ENCODE measurements at places on chromosomes 7 and 10.

DNA sequence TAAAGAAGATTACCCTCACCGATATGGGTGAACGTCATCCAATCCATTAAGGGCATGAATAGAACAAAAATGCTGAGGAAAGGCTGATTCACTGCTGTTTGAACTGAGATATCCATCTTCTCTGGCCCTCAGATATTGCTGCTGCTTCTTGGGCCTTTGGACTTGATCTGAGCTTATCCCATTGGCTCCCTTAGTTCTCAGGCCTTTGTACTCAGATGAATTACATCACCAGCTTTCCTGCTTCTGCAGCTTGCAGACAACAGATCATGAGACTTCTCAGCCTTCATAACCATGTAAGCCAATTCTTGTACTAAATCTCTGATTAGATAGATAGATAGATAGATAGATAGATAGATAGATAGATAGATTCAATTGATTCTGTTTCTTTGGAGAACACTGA is 40.2 kb downstream of the CYCS start:
- DNase-seq: no peak

DNA sequence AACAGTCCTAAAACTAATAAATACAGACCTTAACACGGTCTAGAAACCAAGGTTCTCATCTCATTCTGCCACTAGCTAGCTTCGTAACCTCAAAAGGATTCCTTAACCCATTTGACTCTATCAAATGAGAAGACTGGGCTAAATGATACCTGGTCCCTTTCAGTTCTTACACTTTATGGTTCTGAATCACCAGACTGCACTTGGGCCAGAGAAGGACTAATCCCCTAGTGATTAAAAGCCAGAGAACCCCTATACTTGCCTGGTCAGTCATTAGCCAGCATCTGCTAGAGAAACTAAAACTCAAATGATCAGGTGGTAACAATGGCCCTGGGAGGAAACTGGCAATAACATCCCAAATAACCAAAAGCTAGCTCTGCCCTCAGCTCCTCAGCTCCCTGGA is 16.8 kb downstream of the TMEM243 start:
- DNase-seq: no peak

GRCh38 chr10:103104721-103105120 is 88.4 kb downstream of the NT5C2 start:
- no peak for DNase-seq

GRCh38 chr7:149774237-149775175 is 1.1 kb upstream of the ZNF467 start:
- no peak for DNase-seq

DNA sequence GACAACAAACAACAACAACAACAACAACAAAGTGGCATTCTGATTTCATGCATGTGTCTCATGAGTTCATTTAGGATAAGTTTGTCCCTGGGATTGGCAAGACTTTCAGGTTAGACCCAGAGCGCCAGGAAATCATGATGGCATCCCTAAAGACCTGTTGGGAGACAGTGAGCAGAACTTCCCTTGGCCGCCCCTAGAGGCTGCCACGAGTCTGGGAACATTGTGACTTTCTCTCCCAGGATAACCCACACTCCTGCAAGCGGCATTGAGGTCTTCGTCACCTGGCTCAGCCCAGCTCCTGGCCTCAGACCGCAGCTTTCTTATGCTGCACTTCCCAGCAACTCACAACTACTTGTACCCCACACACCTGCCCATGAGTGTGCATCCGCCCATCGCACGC is 80.5 kb upstream of the RNF32 start:
- DNase-seq: no peak

DNA sequence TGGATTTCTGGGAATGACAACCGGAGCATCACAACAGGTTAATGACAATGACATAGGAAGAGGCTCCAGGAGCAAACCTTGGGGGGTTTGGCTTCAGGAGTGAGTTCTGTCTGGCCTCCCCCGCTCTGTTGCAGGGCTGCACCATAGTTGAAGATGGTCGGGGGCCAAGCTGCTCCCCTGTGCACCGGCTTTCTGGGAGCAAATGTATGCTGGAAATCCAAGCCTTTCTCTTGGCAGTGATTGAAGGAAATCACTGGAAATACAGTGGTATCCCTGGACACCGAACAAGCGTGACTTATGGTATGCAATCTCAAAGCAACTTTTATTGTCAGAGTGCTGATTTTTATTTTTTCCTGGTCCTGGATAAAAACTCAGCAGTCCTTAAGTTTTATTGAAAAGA is 251.9 kb upstream of the ZNF32 start:
- DNase-seq: no peak

- DNase-seq: no peak
Measured at GRCh38 chr10:62380016-62380415, 5.8 kb downstream of the ZNF365 start.

DNA sequence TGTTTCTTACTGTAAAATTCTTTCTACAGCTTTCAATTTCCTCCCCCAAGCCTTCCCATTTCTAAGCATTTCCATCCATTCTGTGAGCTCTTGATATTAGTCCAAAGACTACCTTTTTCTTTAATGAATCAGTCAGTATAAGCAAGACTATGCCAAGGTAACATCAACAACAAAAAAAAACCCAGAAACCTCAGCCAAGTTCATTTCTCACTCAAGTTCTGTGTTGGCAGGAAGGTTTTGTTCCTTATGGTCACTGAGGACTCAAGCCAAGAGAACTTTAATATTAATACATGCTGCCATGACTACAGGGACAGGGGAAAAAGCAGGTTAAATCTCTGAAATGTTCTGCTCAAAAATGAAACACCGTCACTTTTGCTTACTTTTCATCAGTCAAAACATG is 621.2 kb upstream of the NRP1 start:
- no peak for DNase-seq

- DNase-seq: no peak
Measured at GRCh38 chr10:110609605-110610004, 34.5 kb upstream of the RBM20 start.

DNA sequence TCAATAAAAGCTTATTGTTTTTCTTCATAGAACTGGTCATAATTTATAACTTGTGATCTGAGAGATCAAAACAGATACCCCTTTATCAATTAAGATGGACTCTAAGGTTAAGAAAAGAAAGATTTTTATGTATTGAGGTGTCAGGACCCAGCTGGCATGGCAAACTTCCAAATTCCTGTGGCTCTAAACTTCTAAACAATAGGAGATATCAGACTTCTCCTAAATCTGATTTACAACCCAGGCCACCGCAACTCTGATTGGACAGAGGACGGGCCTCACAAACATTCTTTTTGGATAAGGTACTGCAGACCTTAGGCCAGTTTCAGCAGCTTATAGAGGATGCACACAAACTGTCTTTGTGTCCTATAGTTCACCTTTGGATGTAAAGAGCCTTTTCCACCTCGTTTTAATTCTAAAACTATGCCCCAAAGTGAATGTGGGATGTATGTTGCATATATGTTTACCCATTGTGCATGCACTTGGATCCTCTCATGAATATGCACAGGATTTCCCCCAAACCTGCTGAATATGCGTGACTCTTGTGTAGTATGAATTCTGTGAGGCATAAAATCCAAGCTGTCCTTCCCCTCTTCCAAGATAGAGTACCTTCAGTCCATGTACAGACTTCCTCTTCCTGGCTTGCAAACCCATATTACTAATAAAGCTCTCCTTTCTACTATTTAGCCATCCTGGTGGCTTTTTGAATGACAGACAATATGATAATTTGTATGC is 69.0 kb downstream of the ELMO1 start:
- no peak for DNase-seq

- no peak for DNase-seq
Measured at GRCh38 chr7:82018226-82018625, 248.4 kb upstream of the HGF start.

DNA sequence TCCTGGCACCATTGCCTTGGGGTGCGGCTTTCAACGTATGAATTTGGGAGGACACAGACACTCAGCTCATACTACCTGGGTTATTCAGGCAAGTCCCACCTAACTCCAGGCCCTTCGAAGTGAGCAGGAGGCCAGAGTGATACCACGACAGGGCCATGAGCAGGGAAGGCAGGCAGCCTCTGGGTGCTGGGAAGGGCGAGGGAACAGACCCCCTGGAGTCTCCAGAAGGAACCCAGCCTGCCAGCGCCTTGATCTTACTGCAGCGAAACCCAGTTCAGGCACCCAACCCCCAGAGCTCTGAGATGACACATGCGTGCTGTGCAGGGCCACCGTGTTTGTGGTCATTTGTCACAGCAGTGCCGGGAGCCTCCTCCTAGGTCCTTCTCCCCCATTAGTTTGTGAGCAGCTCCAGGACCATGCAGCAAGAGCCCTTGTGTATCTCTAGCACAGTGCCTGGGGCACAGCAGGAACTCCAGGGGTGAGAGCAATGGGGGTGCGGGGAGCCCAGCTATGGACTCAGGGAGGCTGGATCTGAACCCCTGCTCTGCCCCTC is 7.7 kb upstream of the INSIG1 start:
- DNase-seq: no peak

GRCh38 chr10:63068246-63068645 is 64.9 kb upstream of the NRBF2 start:
- DNase-seq: no peak

DNA sequence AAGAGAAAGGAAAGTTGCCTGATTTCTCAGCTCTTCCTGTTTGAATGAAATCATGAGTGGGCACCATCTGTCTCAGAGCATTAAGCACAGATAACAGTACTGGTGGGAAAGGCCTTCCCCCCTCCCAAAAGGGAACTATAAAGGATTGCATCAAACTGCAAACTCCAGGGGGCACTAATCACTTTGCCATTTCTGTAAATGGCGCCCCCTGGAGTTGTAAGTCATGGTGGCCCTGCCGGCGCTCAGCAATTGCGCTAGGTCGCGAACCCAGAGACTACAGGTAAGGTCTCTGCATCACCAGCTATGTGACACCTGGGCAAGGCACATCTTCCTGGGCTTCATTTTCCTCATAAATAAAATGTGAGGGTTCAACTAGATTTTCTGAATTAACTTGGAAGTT is 11.1 kb downstream of the LRRC4 start:
- peak; percentile 8 for DNase-seq

GRCh38 chr7:26101361-26102151 is 50.4 kb upstream of the NFE2L3 start:
- DNase-seq: no peak

DNA sequence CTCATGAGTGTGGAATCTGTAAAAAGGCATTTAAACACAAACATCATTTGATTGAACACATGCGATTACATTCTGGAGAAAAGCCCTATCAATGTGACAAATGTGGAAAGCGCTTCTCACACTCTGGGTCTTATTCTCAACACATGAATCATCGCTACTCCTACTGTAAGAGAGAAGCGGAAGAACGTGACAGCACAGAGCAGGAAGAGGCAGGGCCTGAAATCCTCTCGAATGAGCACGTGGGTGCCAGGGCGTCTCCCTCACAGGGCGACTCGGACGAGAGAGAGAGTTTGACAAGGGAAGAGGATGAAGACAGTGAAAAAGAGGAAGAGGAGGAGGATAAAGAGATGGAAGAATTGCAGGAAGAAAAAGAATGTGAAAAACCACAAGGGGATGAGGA is 207.7 kb downstream of the ZEB1 start:
- no peak for DNase-seq

DNA sequence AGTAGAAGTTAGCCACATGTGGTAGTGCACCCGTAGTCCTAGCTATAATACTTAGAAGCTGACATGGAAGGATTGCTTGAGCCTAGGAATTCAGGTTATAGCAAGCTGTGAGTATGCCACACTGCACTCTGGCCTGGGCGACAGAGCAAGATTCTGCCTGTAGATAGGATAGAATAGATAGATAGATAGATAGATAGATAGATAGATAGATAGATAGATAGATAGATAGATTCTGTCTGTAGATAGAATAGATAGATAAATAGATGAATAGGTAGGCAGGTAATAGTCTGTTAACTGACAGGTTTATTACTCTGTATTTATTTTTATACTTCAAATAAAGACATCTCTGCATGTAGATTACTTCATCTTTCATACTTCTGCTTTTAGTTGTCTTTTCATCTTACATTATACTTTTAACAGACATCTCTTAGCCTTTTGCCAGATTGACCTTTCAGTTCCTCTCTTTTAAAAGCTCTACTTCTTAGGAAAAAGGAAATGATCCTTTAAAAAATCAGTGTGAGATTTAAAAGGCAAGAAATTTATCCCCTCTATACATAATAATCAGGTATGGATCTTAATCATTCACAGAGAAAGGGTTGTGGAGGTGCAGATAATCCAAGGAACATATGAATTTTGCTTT is 31.8 kb downstream of the CCAR1 start:
- DNase-seq: no peak

DNA sequence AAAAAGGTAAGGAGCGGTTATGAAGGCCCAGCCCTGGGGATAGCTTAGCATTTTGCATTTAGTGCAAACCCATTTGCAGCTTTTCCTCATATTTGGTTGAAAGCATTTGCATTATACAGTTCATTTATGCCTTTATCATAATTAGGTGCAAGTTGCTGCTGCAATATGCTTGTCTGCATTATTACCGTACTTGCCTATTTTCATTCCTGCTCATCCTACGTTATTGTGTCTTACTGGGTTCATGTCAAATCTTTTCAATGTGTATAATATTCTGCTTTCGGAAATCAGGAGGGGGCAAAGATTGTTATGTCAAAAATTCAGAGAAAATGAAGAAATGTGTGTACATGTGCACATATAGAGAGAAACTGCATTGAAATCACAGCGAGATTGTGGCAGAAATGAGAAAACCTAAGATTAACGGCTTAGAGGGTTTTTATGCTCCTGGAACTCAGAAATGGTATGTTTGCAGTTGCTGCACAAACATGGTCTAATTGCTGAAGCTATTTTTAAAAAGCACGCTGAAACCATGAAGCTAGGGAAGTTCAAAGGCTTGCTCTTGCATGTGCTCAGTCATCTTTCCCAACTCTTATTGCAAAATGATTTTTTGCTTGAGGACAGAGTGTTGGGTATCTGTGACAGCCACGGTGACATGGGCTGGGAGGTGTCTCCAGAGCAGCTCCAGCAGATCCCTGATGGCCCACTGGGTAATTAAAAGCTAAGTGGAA is 613.2 kb downstream of the SDK1 start:
- DNase-seq: no peak

- no peak for DNase-seq
Measured at GRCh38 chr7:144738708-144739314, 97.0 kb downstream of the TPK1 start.

- DNase-seq: no peak
Measured at GRCh38 chr10:29317027-29317420, 28.2 kb downstream of the LYZL1 start.

DNA sequence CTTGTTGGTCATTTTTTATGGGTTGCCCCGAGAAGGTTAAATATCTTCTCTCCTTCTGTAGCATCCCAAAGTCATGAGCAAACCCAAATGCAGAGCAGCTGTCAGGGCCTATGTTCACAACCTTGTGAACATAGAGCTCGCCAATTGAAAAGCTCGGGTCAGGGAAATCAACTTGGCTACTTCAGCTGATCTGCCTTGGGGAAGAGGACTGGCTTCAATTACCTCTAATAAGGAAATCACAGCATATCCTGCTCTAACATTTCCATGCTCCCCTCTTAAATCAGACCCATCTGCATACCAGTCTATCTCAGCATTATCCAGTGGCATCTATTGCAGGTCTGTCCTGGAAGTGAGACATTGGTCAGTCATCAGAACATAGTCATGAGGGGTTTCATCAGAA is 105.6 kb downstream of the ANKRD26 start:
- DNase-seq: no peak

All from T-helper 1 cell (primary cell).